Caco-2 (cell line): ENCODE measurements at places on chromosomes 5 and 9. TPM values are rescaled to one million over a fixed set of nuclear protein-coding genes. Genes with fewer than 3 reads are reported as not detected.

- no peaks in the 10 kb centered on the region for H3K27me3 ChIP-seq
- no peak overlapping the region for H3K4me3 ChIP-seq
- DNase-seq = no peak
- no peaks in the 10 kb centered on the region for H3K4me1 ChIP-seq
Observed at GRCh38 chr5:122112063-122112462, 17.3 kb upstream of the ZNF474 start.

DNA sequence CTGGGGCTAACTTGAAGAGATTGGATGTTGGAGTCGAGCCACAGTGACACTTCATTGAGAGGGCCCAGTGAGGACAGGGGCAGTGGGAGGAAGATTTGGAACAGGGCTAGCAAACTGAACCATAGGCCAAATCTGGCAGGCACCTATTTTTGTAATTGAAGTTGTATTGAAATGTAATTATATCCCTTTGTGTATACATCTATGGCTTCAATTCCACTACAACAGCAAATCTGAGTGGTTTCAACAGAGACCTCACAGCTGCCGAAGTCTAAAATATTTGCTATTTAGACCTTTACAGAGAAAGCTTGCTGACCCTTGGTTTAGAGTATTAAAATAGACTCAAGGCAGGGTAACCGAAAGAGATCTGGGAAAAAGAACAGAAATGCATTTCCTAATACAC is 4.7 kb upstream of the TNFSF8 start:
- no peaks in the 10 kb centered on the region for H3K4me1 ChIP-seq
- H3K4me3 ChIP-seq = no peak overlapping the region
- no peak for DNase-seq
- H3K36me3 ChIP-seq = no peaks in the 10 kb centered on the region

The SMIM33 gene
- not detected in 2 replicates for total RNA-seq

DNA sequence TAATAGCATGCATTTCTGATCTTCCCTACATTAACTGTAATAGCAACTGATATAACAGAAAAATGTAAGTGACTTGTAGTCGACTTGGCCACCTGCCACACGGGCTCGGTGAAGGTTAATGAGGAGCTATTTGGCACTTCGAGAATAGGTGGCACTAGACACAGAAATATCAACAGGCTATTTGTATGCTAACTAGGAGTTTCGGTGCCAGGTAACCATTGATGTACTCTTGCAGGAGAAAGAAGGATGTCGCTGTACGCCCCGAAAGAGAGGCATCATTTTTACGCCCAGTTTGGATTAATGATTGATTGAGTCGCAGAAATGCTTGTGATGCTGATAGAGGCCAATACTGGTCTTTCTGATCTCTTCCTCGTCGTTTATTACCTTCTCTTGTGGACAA is 516 bp upstream of the DMRT2 start:
- no peaks in the 10 kb centered on the region for H3K36me3 ChIP-seq
- no peak for DNase-seq
- no peaks in the 10 kb centered on the region for H3K27me3 ChIP-seq
- H3K4me3 ChIP-seq = peak overlapping the region; percentile 27
- H3K4me1 ChIP-seq = peaks cover 4% of the 10 kb centered on the region; the same call in 1 of the 2 replicates
- no peak overlapping the region for H3K27ac ChIP-seq

The PAX5 gene
- 0.16 TPM in 1 of 2 replicates, not detected in the other for total RNA-seq

- H3K27me3 ChIP-seq = no peaks in the 10 kb centered on the region
- H3K27ac ChIP-seq = no peak overlapping the region
- no peak overlapping the region for H3K4me3 ChIP-seq
- H3K4me1 ChIP-seq = no peaks in the 10 kb centered on the region
- H3K36me3 ChIP-seq = no peaks in the 10 kb centered on the region
Observed at GRCh38 chr5:100709771-100710170, 174.6 kb downstream of the FAM174A start.

GRCh38 chr5:119291877-119292276 is 63.9 kb upstream of the TNFAIP8 start:
- H3K36me3 ChIP-seq = no peaks in the 10 kb centered on the region; the same call in 1 of the 2 replicates
- DNase-seq = no peak
- H3K27ac ChIP-seq = no peak overlapping the region
- H3K27me3 ChIP-seq = no peaks in the 10 kb centered on the region
- H3K4me1 ChIP-seq = peaks cover 47% of the 10 kb centered on the region

- H3K27me3 ChIP-seq = no peaks in the 10 kb centered on the region
- H3K4me3 ChIP-seq = no peak overlapping the region
- H3K27ac ChIP-seq = no peak overlapping the region
- no peaks in the 10 kb centered on the region for H3K36me3 ChIP-seq
- peak; percentile 51 for DNase-seq
Observed at GRCh38 chr9:133727277-133727875, 10.8 kb downstream of the SARDH start.

- H3K36me3 ChIP-seq = no peaks in the 10 kb centered on the region
- H3K27me3 ChIP-seq = no peaks in the 10 kb centered on the region; the same call in 1 of the 2 replicates
- no peak overlapping the region for H3K27ac ChIP-seq
- no peak overlapping the region for H3K4me3 ChIP-seq
- H3K4me1 ChIP-seq = no peaks in the 10 kb centered on the region
Observed at GRCh38 chr5:145244788-145245187, 590.4 kb downstream of the PRELID2 start.

The AP3S1 gene
- total RNA-seq = 104 and 106 TPM in 2 replicates

DNA sequence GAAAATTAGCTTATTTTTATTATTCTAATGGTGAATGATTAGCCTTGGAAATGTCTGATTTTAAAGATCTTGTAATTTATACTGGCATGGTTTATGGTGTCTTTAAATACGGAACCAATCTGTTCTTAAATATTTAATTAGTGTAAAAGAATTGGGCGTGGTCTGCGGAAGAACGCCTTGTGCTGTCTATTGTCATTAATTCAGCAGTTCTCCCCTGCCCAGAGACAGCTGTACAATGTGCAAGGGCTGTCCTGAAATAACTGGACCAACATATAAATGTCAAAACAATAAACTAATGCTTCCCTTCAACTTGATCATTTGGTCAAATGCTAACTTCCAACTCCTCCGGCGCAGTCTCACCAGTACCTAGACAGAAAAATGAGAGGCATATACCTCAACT is 124.3 kb downstream of the CCDC192 start:
- no peak overlapping the region for H3K27ac ChIP-seq
- no peaks in the 10 kb centered on the region for H3K27me3 ChIP-seq
- no peaks in the 10 kb centered on the region for H3K36me3 ChIP-seq
- no peaks in the 10 kb centered on the region for H3K4me1 ChIP-seq
- no peak overlapping the region for H3K4me3 ChIP-seq

- 0 out of 2 replicates have a peak, but pooled peaks cover 10% of the 10 kb centered on the region for H3K4me1 ChIP-seq
- H3K4me3 ChIP-seq = peak overlapping the region; percentile 72
- peak; percentile 51 for DNase-seq
- peak overlapping the region; percentile 95 for H3K27ac ChIP-seq
Observed at GRCh38 chr5:78360924-78361630, 660 bp downstream of the SCAMP1 start.

DNA sequence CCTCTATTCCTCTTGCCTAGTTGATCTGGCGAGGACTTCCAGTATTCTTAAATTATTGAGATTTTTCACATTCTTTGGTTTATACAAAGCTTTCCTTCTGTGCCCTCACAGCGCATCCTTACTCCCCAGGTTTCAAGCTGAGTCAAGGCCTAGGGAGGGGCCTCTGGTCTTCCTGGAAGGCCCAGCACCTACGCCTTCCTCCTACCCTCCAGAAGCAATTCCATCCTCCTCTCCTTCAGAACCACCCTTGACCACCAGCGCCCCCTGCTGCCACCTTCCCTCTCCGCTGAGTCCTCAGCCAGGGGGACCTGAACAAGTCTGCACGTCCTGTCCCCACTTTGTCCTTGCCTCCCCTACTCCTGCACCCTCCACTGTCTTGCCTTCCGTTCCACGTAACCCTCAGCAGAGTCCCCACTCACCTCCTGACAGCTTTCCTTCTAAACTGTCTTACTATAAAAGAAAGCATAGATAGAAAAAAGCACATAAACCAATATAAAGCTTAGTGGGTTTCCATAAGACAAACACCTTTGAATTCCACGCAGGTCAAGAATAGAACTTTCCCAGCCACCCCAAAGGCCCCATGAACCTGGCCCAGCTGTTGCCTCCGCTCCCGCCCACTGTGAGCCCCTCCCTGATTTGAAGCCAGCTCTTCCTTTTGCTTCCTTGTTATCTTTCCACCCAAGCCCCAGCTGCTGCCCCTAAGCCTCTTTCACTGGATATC is 63.0 kb upstream of the CTSL start:
- no peaks in the 10 kb centered on the region for H3K27me3 ChIP-seq
- peak; percentile 68 for DNase-seq
- no peak overlapping the region for H3K27ac ChIP-seq
- no peak overlapping the region for H3K4me3 ChIP-seq

- no peaks in the 10 kb centered on the region for H3K4me1 ChIP-seq
- no peaks in the 10 kb centered on the region for H3K27me3 ChIP-seq
- no peak for DNase-seq
- H3K4me3 ChIP-seq = no peak overlapping the region
Observed at GRCh38 chr5:142455856-142456255, 131.0 kb upstream of the SPRY4 start.

GRCh38 chr9:135377431-135377830 is 102.2 kb upstream of the PPP1R26 start:
- H3K4me3 ChIP-seq = no peak overlapping the region
- no peaks in the 10 kb centered on the region; the same call in 1 of the 2 replicates for H3K27me3 ChIP-seq
- no peaks in the 10 kb centered on the region for H3K36me3 ChIP-seq
- H3K4me1 ChIP-seq = no peaks in the 10 kb centered on the region

The WNK2 gene
- 21.7 and 23.4 TPM in 2 replicates for total RNA-seq

The FCN2 gene
- total RNA-seq = not detected in 2 replicates

The TSLP gene
- total RNA-seq = not detected in 2 replicates
